Right ventricle myocardium superior (tissue), 1 donor: ENCODE measurements at places on chromosomes 4 and X. TPM values are rescaled to one million over a fixed set of nuclear protein-coding genes. Genes with fewer than 3 reads are reported as not detected.

The MAMLD1 gene
- 1.9 TPM for total RNA-seq

The PLRG1 gene
- 35.9 TPM for total RNA-seq

GRCh38 chrX:15816438-15816809 lies 26.1 kb downstream of the ZRSR2 start:
- DNase-seq = no peak

DNA sequence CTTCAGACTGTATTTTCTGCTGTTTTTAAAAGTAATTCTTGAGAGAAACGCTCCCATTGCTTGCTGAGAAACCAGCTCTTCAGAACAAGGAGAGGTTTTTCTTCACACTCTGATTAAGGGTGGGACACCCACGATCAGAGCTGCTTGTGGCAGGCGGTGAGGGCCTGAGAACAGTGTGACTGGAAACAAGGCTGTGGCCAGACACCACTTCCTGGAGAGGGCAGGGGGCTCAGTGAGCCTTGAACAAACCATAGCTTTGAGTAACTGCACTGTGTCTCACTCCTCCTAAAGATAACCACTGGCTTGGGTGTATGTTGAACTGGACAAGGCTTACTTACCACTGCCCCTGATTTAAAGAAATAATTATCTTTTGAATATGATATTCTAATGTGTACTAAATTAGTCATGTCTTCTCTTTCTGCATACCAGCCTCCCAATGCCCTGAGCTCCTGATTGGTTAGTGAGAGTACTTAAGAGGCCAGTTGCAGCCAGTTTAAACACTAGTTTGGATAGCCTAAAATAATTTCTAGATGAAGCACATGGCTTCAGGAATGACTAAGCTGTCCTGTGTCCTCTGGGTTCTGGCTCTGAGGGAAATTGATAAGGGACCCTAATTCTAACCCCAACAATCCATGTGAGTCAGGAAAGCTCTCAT lies 3.7 kb upstream of the GPR82 start:
- DNase-seq = no peak

DNA sequence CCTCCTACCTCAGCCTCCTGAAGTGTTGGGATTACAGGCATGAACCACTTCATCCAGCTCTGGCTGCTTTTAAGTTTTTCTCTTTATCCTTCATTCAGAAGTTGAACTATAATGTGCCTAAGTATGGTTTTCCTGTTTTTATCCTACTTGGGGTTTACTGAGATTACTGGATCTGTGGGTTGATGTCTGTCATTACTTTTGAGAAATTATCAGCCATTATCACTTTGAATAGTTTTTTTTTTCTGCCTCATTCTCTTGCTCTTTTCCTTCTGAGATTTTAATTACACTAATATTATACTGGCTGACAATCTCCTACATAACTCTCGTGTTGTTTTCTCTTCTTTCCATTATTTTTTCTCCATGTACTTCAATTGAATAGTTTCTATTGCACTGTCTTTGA lies 47.6 kb upstream of the MORC4 start:
- DNase-seq = no peak
